ENCODE measurements at places on chromosomes 3 and 15.

DNA sequence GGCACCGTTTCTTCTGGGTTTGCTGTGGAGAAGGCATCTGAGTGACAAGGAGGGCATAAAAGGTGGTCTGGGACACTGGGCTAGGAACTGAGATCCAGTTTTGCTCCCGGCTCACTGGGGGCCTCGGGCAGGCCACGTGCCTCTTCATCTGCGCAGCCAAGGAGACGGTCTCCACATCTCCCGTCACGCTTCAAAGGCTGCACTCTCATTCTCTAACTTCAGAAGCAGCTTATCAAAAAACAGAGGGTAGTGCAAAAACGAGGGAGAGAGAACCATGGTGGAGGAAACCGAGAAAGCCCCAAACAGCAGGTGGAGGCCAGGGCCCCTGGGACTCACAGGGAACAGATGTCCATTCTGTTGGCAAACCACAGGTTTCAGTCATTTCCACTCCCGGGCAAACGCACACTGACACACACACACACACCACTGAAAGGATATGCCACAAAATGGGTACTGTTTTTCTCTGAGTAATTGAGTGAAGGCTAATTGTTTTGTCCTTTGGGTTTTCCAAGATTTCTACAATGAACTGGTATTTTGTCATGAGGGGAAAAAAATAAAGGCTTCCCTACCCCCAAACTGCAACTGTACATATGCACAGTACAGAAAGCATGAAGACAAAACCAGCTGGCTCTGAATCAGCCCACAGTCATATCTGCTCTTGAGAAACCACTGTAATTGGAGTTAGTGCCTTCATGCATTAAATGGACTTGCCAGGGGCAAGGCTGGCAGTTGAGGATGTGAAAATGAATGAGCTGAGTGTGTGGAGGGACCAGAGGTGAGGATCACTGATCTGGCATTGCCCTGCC is 71.9 kb downstream of the MGLL start:
- DNase-seq, result no peak

- DNase-seq, result no peak
Observed at GRCh38 chr3:70849911-70850699, 537.7 kb upstream of the MDFIC2 start.

DNA sequence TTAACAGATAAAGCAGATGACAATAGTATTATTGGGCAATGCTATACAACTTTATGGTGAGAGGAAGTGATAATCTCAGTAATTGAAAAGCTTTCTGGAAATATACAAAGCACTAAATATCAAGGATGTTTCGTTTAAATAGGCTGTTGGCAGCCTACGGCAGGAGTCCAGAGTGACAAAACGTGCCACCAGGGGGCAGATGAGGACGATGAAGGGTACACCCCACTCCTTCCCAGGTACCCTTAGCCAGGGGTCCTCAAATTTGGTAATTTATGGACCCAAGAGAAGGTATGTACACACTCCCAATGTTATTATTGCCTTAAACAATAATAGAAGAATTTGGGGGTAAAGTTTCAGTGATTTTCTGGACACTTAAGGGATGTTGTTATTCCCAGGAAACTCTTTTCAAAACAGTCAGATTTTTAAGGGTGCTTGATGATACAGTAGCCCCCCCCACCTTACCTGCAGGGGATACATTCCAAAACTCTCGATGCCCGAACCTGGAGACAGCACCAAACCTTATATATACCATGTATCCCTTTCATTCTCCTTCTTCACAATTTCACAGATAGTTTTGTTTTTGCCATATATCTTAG is 1.4 kb upstream of the MAGEL2 start:
- DNase-seq, result no peak

DNA sequence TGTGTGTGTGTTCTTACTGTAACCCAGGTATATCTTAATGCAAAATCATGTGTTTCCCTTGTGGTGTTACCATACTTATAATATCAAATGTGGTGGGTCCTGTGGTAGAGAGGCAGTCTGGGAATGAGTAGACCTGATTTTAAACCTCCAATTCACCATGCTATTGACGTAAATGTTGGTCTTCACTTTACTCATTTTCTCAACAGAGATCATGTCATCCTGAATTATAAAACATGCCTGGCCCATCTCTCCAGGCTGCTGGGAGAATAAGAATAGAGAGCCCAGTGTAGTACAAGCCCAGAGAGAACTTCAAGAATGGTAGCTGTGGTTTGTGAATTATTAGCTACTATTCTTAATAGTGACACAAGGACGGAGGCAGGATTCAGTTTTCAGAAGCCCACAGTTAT is 88.1 kb downstream of the MBNL1 start:
- DNase-seq, result no peak

DNA sequence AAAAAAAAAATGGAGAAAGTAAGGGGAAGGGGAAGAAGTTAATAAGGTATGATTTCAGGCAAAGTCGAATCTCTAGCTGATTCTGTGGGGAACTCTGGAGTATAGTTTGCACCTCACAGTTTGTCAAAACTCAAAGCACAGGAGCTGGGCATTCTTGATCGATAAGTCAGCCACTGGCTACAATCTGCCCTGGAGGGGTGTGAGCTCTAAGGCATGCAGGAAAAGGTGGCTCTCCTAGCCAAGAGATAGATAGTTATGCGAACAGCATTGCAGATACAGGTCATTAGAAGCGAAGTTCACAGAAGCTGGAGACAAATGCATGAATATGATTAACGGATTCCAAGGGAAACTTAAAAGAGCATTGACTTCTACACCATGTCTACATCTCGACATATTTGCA is 952.6 kb downstream of the AGBL1 start:
- no peak for DNase-seq

- no peak for DNase-seq
Observed at GRCh38 chr3:170363471-170363994, 6.0 kb downstream of the SKIL start.
